H1 (cell line): ENCODE measurements at places on chromosomes 4 and X.

- DNase-seq: no peak
Measured at GRCh38 chr4:156517546-156517945, 454.1 kb downstream of the PDGFC start.

DNA sequence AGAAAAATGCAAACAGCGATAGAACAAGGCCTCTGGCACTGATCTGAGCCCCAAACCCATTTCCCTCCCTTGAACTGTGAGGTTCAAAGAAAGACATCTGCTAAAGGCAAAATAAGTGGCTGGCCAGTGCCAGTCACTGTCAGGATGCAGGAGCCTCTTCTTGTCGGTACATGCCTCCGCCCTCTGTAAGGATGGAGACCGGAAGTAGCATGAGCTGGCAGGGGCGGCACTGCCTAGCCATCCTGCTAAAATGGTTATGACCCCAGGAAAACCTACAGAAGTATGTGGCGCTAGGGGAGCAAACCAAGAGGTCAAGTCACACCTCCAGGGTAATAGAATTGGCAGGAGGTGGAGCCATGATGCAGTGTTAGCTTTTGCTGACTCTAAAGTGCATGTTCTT lies 180.3 kb downstream of the DCLK2 start:
- no peak for DNase-seq

- no peak for DNase-seq
Measured at GRCh38 chr4:174505892-174506291, 16.4 kb downstream of the HPGD start.

DNA sequence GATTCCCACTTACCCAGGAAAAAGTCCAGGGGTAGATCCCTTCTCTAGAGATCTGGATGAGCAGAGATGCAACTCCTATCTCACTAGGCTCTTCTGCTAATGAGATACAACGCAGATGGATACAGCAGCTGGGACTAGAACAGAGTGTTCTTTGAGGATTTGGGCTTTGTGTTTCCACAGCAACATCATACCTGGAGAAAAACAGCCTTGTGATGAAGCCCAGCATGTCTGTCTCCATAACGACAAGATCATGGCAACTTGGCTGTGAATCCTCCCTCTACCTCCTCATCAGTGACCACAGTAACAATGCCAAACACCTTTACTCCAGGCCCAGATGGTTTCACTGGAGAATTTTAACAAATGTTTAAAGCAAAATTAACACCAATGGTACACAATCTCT lies 80.1 kb downstream of the RCHY1 start:
- no peak for DNase-seq

- no peak for DNase-seq
Measured at GRCh38 chr4:116628598-116628997, 456.8 kb downstream of the TRAM1L1 start.

- no peak for DNase-seq
Measured at GRCh38 chrX:111372086-111372485, 39.9 kb downstream of the DCX start.

DNA sequence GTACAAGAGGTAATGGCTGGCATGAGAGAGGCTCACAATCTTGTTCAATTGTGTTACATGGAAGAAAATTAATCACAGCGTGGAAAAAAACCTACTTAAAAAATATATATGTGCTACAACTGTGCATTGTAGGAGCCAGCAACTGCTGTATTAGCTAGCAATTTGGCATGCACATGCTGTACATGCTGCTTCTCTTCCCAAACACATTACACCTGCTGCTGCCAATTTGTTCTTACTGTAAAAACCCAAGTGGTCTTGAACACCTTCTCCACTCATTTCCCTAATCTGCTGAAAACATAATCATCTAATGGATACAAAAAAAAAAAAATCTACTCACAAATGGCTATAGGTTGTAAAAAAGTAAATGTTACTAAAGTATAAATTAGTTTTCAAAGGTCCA lies 264.2 kb downstream of the INPP4B start:
- DNase-seq: no peak

DNA sequence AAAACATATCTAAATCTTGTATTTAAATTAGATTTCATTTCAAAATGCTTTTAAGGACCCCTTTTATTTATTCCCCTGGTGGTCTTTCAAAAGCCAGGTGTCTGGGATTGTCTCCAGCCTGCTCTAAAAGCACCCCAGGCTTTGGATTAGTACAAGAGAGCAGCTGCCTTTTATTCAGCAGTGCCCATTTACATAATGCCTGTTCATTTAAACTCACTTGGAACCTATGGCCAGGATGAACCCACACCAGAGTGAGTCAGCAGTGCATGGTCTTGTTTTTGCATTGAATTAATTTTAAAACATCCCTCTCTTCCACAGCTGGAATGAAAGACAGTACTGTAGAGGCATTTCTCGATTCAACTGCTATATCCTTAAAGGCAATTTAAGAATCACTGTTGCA lies 64.1 kb upstream of the TENM3 start:
- no peak for DNase-seq

GRCh38 chr4:26482508-26483462 lies 7.5 kb downstream of the CCKAR start:
- DNase-seq: no peak

DNA sequence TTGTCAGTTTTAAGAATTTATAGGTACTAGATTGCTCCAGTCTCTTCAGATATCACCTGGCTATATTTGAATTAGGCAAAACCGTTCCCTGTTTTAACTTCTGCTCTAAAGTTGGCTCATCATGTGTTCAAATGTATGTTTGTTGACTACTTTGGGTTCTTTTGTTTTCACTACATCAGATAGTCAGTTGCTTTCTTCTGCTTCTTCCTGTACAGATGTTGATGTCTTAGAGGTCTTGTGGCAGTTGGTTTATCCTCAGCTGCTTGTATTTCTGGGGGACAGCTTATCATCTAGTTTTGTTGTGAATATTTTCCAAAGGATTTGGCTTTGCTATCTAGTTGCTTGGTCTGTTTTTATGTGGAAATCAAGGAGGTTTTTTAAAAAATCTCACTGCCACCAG lies 28.0 kb downstream of the TBC1D19 start:
- no peak for DNase-seq

DNA sequence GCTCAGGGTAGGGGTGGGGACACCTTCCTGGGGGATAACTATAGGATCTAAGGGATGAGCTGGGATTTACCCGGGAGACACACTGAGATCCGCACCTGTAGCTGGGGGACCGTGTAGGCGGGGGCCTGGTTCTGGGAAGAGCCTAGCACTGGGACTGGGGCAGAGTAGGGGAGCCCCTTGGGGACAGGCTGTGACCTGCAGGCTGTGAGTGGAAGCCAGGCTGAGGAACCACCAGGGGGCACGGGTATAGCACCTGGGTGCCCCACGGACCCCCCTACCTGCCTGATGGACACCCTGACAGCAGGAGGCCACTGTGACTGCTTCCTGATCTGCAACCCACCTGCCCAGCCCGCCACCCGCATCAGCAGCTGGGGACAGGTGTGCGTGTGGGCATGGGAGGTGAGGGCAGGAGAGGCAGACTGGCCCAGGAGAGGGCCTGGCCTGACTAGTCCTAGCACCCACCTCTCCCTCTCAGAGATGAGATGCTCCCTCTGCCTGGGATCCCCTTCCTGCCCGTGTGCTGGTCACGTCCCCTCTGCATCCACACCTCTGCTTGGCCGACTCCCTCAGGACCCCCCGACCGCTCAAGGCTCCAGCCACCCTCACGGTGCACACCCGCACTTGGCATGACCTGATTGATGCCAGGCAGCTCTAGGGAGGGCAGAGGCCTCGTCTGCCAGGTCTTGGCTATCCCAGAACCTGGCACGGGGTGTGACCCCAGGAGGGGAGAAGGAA lies 94.2 kb upstream of the NKX1-1 start:
- no peak for DNase-seq

- no peak for DNase-seq
Measured at GRCh38 chr4:46432923-46433322, 43.0 kb upstream of the GABRA2 start.

- DNase-seq: no peak
Measured at GRCh38 chr4:140004549-140004895, 149.5 kb downstream of the MAML3 start.

GRCh38 chrX:9646471-9647224 lies 119.0 kb downstream of the GPR143 start:
- no peak for DNase-seq

GRCh38 chrX:44401151-44401550 lies 57.7 kb upstream of the EFHC2 start:
- DNase-seq: no peak

GRCh38 chr4:11436084-11436483 lies 7.4 kb upstream of the HS3ST1 start:
- DNase-seq: no peak

DNA sequence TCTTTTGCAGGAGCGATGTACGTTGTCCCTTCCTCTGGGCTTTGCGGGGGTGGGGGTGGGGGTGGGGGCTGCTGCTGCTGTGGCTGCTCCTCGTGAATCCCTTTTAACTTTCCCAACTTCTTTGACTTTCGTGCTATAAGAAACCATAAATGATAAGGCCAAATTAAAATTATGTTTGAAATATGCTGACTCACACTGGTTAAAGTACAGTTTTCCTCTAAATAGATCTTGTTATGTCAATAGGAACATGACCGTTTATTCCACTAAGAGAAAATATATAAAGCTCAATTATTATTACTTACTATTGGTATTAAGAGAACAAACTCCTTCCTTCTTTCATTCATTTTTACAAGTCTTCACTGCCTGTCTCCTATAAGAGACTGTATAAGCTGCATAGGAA lies 287.4 kb downstream of the NR3C2 start:
- DNase-seq: no peak

DNA sequence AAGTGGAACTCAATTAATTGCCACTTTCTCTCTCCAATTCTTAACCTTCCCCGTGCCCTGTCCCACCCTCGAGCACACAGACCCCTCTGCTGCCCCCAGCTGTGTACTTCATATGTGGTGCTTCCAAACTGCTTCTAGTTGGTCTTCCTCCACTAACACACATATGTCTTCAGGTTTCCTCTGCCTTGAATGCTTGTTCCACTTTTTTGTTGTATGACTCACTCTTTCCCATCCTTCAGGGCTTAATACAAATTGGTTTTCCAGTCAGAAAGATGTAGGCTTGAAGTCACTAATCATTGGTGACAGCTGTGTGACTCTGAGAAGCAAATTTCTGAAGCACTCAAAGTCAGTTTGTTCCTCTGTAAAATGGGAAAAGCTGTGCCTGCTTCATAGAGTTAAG lies 30.6 kb downstream of the TRIM2 start:
- no peak for DNase-seq

- DNase-seq: no peak
Measured at GRCh38 chr4:3501126-3501824, 30.9 kb downstream of the LRPAP1 start.

GRCh38 chrX:47321386-47321785 lies 49.0 kb upstream of the ZNF157 start:
- peak; percentile 78 for DNase-seq

- DNase-seq: no peak
Measured at GRCh38 chrX:9420275-9421265, 44.3 kb upstream of the TBL1X start.

DNA sequence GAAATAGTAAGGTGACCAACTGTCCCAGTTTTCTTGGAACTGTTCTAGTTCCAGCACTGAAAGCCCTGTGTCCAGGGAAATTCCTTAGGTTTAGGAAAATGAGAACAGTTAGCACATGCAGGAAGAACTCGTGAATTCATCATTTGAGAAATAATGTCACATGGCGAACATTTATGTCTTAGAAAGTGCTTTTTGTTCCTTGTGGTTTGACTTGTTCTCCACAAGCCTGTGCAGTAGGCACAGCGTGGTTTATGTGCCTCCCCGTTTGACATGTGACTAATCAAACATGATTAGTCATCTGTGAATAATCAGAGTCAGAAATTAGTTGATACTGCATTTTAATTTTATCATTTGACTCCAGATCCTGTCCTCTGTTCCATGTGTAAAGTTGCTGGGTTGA lies 556.0 kb upstream of the CPEB2 start:
- DNase-seq: no peak

GRCh38 chrX:44767308-44767707 lies 76.5 kb upstream of the DUSP21 start:
- no peak for DNase-seq

GRCh38 chr4:6560416-6561172 lies 14.4 kb upstream of the MAN2B2 start:
- DNase-seq: no peak

DNA sequence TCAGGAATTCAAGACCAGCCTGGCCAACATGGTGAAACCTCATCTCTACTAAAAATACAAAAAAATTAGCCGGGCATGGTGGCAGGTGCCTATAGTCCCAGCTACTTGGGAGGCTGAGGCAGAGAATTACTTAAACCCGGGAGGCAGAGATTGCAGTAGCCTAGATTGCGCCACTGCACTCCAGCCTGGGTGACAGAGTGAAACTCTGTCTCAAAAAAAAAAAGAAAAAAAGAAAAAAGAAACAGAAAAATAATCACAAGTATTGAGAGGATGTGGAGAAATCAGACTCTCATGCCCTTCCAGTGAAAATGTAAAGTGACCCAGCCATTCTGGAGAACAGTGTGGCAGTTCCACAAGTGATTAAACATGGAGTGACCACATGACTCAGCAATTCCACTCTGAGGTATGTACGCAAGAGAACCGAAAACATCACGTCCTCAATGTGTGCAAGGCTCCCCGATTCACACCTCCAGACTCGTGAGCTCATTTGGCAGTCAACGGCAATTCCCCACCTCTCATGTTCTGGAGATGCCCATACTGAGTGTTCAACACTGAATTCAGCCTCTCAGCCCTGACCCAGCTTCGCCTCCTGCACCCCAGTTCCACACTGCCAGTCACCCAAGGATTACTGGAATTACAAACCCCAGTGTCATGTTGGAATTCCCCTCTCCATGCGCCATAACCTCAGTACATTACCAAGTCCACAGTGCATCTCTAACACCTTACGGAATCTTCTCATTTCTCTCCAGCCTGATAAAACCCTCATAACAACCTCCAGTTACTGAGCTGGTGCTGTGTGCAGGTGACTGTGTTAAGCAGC lies 21.1 kb downstream of the ACOX3 start:
- no peak for DNase-seq

- DNase-seq: no peak
Measured at GRCh38 chrX:16239211-16239610, 71.9 kb downstream of the MAGEB17 start.

DNA sequence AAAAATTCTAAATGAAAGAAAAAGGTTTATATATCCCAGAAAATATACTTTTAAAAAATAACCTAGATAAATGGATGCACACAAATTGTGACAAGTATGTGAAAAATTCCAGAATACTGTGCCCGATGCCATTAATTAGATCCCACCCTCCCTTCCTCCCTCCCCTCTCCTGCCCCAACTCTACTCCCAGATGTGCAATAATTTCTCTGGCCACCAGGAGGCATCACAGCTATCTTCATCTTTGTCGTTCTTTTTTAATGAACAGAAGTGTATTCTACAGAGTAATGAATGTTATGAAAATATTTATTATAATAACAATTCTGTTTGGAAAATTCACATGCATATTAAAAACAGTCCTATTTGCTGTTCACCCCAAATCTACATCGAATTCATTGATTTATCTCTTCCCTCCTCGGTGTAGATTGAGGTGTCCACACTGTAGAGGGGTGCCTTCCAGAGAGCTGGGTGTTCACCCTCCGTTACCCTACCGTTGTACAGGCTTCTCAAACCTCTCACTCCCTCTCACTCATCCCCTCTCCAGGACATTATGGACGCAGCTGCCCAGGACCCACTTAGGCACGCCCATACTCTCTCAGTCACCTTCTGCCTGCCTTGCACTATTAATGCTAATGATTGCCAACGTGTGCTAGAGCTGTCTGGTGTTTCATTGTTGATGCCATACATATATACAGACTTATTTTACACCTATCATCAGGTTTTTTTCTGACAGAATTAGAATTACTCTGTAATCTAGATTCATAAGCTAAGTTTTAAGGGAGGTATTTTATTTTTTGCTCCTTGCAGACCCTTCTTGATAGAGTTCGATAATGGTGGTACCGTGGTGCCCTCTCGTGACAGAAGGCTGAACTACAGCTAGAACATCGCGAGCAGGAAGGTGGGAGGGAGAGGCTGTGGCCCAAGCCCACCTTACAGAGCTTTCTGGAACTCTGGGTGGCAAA lies 14.1 kb downstream of the RAB40AL start:
- peak; percentile 33 for DNase-seq
